ENCODE measurements at places on chromosomes 5 and 9.

DNA sequence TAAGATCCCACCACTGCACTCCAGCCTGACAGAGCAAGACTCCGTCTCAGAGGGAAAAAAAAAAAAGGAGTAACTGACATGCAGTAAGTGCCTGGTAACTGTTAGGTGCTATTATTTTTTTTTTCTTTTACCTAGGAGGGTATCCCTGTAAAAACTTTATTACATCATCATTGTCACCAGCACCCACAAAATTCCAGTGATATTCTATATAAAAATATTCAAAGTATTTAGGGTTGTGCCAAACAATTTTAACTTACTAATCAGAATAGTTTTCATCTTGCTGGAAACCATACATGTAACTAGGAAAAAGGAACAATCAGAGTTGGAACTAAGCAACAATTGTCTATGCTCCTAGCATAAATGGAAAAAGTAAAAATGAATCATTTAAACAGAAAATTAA is 112.4 kb downstream of the SSBP2 start:
- no peak for DNase-seq

GRCh38 chr9:11722957-11723356 is 970.2 kb upstream of the TYRP1 start:
- DNase-seq, result no peak

DNA sequence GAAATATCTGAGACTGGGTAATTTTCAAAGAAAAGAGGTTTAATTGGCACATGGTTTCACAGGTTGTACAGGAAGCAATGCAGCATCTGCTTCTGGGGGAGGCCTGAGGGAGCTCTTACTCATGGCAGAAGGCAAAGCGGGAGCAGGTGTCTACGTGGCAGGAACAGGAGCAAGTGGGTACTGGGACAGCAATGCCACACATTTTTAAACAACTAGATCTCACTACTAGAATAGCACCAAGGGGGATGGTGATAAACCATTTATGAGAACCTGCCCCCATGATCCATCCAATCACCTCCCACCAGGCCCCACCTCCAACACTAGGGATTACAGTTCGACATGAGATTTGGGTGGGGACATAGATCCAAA is 47.6 kb upstream of the HOMER1 start:
- DNase-seq, result no peak

DNA sequence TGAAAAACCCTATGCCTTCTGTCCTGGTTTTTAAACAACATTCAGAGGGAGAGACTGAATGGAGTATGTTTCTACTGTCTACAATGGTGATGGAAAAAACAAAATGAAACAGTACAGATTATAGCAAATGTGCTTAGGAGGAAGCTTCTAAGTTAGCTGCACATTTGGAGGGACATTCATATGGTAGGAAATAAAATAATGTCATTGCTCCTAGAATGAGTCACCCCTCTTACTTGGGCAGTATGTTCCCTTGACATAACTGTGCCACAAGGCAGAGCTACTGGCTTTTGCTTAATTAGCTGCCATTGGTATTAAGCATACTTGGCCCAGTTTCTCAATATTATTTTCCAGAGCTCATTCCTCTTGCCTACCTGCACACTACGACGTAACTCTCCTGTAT is 128.9 kb downstream of the GDNF start:
- no peak for DNase-seq

GRCh38 chr5:33277061-33277650 is 163.6 kb upstream of the TARS1 start:
- no peak for DNase-seq

DNA sequence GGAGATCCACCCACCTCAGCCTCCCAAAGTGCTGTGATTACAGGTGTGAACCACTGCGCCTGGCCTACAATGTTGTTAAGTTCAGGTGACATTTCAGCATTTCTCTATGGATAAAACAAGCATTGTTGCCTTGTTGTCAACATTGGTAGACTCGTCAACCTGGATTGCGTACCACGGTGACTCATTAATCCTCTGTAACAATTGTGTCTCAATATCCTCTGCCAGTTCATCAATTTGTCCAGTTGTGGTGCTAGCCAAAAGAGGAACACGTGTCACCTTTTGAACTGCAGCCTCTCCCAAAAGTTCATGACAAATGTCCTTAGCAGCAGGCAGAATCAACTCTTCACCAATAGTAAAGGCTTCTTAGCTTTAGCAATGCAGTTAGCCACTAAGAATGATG is 46.3 kb upstream of the LARP1 start:
- no peak for DNase-seq

GRCh38 chr9:85741095-85741874 is 469 bp downstream of the AGTPBP1 start:
- peak; percentile 15 for DNase-seq

- no peak for DNase-seq
Measured at GRCh38 chr5:78500871-78501270, 140.5 kb downstream of the SCAMP1 start.
